Left ventricle myocardium superior (tissue), 1 donor: ENCODE measurements at places on chromosomes 5 and 9.

GRCh38 chr9:10242255-10242654, 370.5 kb downstream of the PTPRD start:
- no peak for DNase-seq

DNA sequence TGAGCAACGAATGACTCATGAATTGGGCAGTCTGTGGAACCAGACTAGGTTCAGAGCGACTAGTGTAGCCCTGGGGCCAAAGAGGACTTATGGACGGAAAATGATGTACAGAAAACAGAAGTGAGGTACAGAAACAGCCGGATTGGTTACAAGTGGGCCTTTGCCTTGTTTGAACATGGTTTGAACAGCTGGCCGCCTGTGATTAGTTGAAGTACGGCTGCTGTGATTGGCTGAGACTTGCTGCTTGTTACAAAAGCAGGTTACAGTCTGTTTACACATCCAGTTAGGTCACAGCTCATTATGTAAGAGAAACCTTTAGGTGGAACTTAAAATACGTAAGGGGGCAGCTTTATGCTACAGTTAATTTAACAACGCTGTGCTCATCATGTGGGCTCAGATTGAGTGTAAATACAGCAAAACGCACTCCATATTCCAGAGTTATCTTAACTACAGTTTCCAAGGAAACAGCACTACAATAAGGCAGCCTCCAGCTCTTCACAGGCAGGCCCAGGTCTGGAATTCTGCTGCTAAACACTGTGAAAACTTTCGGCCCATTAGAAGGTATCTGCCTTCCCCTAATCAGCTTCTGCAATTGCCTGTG, 6.5 kb downstream of the AMACR start:
- DNase-seq = no peak

DNA sequence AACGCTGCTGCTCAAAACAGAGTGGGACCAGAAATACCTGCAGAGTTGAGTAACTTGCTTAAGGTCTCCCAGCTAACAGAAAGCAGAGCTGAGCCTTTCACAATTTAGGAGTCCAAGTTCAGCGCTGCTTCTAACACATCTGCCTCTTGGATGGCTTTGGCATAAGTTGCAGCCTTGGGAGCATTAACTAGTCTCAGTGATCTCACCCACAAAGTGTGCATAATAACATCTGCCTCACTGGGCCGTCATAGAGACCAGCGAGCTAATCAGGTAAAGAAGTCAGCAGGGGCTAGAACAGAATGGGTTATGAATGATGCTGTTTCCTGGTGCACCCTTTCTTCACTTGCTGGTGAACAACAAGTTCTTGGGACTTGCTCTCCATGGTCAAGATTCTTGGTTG, 36.5 kb downstream of the WWC1 start:
- no peak for DNase-seq

DNA sequence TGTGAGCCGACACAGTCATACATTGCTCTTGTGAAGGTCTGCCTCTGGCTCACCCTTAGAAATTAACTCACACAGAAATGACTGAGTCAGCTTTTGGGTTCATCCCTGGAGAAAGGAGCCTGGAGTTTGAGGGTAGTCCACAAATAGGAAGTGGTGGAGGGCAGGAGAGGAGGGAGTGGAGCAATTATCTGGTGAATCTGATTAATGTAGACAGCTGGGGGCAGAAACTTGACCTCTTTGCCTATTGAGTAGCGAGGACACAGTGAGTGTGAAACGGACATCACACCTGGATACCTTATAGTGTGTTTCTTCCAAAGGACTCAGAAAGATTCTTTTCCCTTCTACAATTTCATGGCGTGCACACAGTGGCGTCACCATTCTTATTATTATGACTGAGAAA, 48.5 kb upstream of the MSX2 start:
- DNase-seq = no peak

- DNase-seq = no peak
Observed at GRCh38 chr5:35185518-35185917, 44.8 kb downstream of the PRLR start.

DNA sequence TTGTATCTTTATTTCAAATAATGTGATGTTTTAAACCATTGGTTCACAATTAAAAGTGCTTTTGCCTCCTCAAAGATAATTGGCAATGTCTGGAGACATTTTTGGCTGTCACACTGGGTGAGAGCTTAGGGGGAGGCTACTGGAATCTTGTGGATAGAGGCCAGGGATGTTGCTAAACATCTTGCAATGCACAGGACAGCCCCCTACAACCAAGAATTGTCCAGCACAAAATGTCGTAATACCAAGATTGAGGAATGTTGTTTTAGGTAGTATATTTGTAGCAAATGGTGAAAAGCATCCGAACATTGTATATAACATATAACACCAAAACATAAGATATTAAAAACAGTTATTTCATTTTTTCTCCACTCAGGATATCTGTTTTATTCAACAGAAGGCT, 99.8 kb downstream of the SLC44A1 start:
- no peak for DNase-seq

- DNase-seq = no peak
Observed at GRCh38 chr5:112965733-112966306, 10.8 kb upstream of the DCP2 start.

GRCh38 chr9:93898502-93899426, 56.4 kb downstream of the BARX1 start:
- no peak for DNase-seq

- DNase-seq = no peak
Observed at GRCh38 chr9:126399789-126400188, 73.2 kb downstream of the MVB12B start.

GRCh38 chr5:139369181-139369580, 13.9 kb downstream of the SLC23A1 start:
- no peak for DNase-seq

GRCh38 chr5:107874795-107875194, 204.1 kb upstream of the EFNA5 start:
- no peak for DNase-seq

- DNase-seq = no peak
Observed at GRCh38 chr5:73853091-73853490, 227.1 kb downstream of the ARHGEF28 start.

DNA sequence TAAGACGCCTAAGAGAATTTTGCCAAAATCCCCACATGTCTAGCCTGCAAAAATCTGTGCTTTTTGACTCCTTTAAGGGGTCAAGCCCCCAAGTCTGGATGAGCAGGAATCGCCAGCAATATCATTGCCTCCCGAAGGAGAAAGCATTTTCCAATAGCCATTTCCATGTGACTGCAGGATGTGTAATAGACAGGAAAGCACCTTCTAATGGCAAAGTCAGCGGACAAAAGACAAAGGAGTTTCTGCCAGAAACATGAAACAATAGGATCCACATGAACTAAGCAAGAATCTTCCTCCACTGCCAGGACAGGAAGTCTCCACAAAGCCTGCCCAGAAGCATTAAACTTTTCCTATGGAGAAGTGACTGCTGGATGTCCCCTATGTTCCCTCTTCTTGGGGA, 177.1 kb upstream of the PCSK5 start:
- no peak for DNase-seq

GRCh38 chr5:159545156-159545555, 214.9 kb upstream of the IL12B start:
- DNase-seq = no peak

GRCh38 chr5:54206580-54207229, 103.7 kb downstream of the ARL15 start:
- DNase-seq = no peak

GRCh38 chr5:139660923-139661814, 13.0 kb downstream of the CXXC5 start:
- peak; percentile 88 for DNase-seq

GRCh38 chr5:81552852-81553566, 159.1 kb upstream of the ACOT12 start:
- no peak for DNase-seq

DNA sequence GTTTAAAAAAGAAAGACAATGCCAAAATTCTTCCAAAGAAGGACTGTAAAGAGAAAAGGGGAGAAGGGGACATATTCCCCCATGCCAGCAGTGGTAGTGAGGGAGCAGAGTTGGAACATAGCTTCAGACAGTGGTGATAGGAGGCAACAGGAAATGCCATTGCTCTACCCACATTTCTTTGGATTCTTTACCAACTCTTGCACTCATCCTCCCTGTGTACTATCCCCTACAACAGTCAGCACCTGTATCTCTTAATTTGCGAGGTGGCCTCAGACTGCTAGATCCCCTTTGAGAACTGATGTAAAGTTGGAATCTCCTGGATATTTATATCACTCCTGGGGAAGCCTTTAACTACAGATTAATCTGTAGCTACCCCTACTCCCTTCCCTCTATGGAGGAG, 320.6 kb upstream of the PTGER4 start:
- no peak for DNase-seq

DNA sequence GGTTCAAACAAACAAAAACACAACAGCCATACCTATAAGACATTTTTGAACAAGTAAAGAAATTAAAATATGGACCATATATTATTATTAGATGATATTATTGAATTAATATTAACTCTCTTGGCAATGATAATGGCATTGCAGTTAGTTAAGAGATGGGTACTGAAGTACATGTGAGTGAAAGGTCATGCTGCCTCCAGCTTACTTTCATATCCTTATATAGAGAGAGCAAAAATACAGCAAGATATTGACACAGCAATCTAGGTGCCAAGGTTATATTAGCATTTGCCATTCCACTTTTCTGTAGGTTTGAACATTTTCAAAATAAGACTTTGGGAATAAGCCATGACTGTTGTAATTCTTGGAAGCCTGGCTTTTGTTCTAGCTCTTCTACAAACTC, 6.1 kb downstream of the TNFSF8 start:
- no peak for DNase-seq

DNA sequence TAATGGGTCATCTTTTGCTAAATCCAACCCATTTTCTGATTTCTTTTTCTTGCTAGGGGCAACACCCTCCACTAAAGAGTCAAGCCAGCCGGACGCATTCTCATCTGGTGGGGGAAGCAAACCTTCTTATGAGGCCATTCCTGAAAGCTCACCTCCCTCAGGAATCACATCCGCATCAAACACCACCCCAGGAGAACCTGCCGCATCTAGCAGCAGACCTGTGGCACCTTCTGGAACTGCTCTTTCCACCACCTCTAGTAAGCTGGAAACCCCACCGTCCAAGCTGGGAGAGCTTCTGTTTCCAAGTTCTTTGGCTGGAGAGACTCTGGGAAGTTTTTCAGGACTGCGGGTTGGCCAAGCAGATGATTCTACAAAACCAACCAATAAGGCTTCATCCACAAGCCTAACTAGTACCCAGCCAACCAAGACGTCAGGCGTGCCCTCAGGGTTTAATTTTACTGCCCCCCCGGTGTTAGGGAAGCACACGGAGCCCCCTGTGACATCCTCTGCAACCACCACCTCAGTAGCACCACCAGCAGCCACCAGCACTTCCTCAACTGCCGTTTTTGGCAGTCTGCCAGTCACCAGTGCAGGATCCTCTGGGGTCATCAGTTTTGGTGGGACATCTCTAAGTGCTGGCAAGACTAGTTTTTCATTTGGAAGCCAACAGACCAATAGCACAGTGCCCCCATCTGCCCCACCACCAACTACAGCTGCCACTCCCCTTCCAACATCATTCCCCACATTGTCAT, 72.0 kb downstream of the NUP214 start:
- DNase-seq = no peak

GRCh38 chr5:100667161-100667630, 132.0 kb downstream of the FAM174A start:
- no peak for DNase-seq

DNA sequence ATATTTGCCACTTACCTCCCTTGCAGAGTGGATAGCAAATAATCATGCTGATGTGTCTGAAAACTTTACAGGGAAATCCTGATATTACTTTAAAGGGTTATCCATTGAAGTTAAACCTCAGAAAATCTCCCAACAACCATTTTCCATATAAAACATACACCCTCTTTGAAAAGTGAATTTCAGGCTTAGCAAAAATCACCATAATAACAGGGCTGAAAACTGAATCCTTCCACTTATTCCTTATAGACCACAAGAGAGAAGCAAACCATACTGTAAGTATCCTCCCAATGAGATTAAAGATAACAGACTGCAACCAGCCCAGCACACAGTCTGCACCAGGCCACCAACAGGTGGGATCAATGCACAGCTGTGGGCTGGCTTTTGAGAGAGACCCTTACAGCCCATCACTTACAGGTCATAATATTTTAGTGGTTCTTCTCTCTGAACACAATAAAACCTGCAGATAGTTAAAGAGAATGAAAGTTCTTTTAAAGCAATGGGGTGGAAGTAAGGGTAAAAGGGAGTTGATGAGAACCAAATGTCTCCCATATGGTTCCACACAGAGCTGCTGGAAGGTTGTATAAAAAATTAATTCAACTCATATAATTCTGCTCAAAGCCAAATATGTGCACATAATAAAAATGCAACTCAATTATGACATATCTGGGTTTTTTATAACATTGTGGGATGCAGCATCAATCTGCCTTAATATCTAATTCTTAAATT, 376.2 kb upstream of the GRAMD2B start:
- DNase-seq = no peak

DNA sequence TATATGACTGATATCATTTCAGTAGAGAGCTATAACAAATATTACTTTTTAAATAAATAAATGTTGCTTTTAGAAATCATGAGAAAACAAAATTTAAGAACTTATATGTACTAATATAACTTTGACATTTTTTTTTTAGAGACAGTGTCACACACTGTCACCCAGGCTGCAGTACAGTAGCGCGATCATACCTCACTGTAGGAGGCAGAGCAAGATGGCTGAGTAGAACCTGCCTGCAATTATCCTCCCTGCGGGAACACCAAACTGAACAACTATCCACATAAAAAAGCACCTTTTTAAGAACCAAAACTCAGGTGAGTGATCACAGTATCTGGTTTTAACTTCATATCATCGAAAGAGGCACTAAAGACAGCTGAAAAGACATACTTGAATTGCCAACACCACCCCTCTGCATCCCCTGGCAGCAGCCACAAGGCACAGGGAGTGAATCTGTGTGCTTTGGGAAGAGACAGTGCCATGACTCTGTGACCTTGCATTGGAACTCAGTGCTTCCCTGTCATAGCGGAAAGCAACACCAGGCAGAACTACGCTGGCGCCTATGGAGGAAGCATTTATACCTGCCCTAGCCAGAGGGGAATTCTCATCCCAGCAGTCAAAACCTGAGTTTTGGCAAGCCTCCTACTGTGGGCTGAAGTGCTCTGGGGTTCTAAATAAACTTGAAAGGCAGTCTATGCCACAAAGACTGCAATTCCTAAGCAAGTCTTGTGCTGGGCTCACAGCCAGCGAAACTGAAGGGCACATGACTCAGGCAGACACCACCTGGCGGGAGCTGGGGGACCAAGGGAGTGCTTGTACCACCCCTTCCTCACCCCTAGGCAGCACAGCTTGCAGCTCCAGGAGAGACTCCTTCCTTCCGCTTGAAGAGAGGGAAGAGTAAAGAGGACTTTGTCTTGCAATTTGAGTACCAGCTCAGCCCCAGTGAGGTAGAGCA, 142.7 kb downstream of the FBXL17 start:
- no peak for DNase-seq

DNA sequence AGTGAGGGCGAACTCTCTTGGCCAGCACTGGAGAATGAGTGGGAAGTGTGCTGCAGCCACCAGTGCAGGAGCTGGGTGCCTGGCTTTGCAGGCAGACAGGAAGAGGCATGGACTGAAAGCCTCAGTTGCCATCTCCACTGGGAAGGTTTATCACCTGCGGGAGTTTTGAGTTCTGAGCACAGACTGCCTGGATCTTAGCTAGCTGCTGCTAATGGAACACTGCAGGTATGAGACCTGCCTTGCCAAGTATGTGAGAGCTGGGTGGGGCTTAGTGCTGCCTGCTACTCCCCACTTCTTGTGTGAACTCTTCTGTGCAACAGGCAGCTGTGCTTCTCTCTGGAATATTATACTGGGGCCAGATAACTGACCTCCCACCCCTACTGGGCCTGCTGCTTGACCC, 424.1 kb downstream of the TLR4 start:
- DNase-seq = no peak

- no peak for DNase-seq
Observed at GRCh38 chr9:108047264-108047663, 557.7 kb upstream of the KLF4 start.

GRCh38 chr5:1783216-1783554, 16.5 kb downstream of the MRPL36 start:
- DNase-seq = peak; percentile 59
